ENCODE measurements at places on chromosomes 6 and 20. TPM values are rescaled to one million over a fixed set of nuclear protein-coding genes. Genes with fewer than 3 reads are reported as not detected.

GRCh38 chr6:138480279-138480949 is 18.9 kb downstream of the NHSL1 start:
- no peak for DNase-seq

DNA sequence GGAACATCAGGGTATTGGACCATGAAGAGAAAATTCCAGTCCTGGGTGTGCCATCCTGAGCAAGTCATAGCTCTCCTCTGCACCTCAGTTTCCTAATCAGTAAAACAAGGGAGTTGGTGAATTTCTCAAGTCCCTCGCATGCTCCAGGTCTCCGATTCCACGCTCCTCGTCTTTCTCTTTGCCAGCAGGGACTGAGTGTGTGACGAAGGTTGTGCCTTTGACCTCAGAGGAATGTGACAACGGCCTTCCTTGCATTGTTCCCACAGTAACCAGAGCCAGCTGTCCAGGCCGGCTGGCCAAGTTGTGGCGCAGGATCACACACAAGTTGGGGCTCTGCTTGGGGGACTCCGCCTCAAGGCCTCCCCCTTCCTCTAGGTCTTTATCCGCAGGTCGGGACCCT is 217.3 kb downstream of the ATXN1 start:
- DNase-seq: no peak

GRCh38 chr20:8780915-8781314 is 288.0 kb upstream of the PLCB4 start:
- DNase-seq: no peak

GRCh38 chr20:37308086-37309050 is 18.9 kb downstream of the MANBAL start:
- DNase-seq: no peak

CD93 gene
- 1.5 TPM for total RNA-seq

GRCh38 chr6:43367245-43367984 is 2.0 kb downstream of the ZNF318 start:
- no peak for DNase-seq

SYNDIG1 gene
- total RNA-seq: not detected

DNA sequence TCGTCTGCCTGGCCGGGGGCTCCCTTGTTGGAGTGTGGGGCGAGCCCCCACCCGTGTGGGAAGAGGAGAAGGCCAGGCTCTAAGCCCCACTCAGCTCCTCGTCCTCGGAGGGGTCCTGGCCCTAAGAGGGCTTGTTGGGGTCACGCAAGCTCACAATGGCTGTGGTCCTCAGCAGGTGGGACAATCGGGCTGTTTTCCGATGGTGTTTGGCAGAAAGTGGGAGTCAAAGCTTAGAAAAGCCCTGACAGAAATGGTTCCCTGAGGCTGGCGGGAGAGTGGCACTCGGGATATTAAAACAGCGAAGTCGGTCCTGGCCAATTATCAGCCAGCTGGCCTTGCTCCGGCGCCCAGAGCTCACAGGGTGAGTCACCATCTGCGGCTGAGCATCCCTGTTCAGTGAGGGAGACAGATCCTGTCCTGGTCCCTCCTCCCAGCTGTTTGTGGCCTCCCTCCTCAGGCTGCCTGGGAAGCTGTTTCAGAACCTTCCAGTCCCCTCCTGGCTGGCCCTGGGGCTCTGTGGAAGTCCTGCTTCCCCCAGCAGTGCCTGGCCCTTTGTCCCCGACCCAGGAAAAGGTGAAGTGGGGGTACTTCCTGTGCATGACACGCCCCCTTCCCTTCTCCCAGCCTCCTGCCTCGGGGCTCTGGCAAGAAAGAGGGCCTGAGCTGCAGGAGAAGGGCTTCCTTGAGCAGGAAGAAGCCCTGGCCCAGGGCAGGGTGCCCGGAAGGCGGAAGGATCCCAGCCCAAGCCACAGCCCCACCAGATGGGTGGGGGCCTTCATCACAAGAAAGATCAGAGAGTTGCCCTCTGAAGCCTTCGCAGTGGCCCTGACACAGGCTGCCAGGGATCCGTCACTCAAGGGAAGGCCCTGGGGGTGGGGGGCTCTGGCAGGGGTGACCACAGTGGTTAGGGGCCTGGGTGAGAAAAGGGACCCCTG is 53.6 kb upstream of the BHLHE23 start:
- DNase-seq: peak; percentile 87

DNA sequence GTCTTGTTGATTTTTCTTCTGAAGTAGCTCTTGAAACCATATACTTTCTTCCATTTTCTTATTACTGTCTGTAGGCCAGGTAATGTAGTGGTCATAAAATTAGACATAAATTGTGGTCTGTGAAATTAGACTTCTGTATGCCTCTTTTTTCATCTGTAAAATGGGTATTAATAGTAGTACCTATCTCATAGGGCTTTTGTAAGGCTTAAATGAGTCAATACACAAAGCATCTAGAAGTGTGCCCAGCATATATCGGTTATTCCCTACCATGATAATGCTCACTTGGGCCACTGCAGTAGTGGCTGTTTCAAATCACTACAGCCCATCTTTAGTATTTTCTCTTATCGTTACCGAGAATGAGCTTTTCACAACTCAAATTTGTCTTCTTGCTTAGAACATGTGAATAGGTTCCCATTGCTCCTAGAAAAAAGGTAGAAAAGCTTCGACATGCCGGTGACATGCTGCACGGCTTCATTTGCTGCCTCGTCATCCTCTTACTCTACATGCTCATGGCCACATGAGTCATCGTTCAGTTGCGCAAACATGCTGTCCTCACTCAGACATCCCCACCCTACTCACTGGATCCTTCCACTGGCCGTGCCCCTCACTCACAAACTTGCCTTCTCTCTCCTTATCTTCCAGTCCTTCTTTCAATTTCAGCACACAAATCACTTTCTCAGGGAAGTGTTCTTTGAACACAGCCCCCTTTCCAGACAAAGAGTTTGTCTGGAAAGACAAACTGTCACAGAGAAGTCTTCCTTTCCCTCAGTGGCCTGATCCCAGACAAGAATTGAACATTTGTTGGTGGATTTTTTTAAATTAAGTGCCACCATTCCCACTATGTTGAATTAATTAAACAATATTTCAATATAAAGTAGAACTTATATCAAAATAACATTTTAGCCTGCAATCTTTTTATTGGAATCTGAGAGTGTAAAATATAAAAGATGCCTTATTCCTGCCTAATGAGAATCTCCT is 32.2 kb upstream of the ERVFRD-1 start:
- DNase-seq: peak; percentile 96

GRCh38 chr20:37383229-37383989 is 37.5 kb downstream of the SRC start:
- DNase-seq: peak; percentile 68

LY6G5C gene
- 2.5 TPM for total RNA-seq

Data from M059J (cell line).